Urinary bladder (tissue), 4 donors: ENCODE measurements at places on chromosomes 2 and 18. TPM values are rescaled to one million over a fixed set of nuclear protein-coding genes. Genes with fewer than 3 reads are reported as not detected.

DNA sequence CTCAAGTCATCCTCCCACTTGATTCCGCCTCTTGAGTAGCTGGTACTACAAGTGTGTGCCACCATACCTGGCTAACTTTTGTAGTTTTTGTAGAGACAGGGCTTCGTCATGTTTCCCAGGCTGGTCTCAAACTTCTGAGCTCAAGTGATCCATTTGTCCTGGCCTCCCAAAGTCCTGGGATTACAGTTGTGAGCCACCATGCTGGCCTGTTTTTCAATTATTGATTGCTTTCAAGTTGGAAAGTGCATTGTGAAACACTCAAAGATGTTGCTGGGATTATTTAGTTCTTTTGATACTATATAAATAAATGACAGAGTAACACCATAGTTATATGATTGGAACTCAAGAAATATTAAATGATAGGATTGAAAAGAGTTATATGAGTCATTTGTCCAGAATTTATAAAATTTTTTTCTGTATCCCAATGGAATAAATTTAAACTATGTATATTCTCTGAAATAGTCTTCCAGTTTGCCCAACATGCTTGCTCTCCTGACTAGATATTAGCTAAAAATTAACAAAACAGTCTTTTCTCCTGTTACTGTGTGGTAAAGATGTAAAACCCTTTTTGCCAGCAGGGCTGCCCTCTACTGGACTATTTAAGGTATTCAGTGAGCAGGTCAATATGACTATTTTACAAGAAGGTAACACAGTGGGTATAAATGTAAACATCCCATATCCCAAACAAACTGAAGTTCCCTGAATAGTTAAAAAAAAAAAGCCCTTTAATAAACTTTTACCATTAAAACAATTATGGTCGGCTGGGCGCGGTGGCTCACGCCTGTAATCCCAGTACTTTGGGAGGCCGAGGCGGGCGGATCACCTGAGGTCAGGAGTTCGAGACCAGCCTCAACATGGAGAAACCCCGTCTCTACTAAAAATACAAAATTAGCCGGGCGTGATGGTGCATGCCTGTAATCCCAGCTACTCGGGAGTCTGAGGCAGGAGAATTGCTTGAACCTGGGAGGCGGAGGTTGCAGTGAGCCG is 42.7 kb downstream of the ACSL3 start:
- no peak for DNase-seq

DNA sequence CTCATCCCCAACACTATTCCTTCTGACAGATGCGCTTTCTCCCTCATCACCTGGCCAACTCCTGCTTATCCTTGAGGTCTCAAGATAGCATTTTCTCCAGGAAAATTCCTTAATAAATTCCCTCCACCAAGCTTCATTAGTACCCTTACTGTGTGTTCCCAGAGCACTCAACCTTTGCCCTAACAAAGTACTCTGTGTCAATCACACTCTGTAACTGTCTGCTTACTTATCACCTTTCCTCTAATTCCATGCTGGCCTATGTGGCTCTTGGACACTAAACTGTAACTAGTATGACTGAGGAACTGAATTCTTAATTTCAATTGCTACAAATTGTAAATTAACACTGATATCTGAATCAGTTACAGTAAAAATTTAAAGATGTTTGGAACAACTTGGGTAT is 17.9 kb upstream of the NEUROD1 start:
- DNase-seq: no peak

DNA sequence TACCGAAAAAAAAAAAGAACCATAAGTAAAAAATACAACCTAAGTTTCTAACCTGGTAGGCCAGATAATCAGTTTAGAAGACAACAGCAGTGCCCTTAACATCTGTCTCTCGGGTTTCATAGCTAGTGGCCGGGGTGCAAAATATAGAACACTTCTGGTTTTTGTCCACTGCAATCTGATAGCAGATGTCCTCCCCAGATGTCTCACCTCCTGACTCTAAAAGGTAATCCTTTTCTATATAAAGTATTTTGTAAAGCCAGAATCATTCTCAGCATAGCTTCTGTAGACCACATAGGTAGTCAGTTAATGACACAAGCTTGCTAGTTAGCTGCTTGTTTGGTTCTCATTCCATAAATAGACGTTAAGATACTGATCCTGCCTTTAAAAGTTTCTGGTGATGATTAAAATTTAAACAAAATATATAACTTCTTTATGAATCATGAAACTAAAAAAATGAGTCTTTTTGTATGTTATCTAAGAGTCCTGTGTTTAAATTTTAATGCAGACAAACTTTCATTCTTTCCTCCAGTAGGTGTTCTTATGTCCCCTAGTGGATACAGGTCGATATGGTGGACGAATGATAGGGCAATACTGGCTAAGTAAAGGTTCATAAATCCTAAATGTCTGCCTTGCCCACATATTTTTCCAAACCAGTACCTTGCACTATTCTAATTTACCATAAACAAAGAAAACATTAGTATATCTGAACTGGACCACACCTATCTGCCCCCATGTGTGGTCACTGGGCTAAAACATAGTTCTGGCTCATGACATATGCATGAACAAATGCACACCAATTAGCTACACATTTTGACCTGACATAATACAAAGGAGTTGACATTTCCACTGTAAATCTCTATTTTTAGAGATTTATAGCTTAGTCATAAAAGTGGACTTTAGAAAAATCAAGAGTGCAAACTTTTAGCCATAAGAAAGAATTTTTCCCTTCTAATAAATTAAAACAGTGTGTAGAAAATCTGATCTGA is 171.0 kb downstream of the SRBD1 start:
- DNase-seq: no peak

DNA sequence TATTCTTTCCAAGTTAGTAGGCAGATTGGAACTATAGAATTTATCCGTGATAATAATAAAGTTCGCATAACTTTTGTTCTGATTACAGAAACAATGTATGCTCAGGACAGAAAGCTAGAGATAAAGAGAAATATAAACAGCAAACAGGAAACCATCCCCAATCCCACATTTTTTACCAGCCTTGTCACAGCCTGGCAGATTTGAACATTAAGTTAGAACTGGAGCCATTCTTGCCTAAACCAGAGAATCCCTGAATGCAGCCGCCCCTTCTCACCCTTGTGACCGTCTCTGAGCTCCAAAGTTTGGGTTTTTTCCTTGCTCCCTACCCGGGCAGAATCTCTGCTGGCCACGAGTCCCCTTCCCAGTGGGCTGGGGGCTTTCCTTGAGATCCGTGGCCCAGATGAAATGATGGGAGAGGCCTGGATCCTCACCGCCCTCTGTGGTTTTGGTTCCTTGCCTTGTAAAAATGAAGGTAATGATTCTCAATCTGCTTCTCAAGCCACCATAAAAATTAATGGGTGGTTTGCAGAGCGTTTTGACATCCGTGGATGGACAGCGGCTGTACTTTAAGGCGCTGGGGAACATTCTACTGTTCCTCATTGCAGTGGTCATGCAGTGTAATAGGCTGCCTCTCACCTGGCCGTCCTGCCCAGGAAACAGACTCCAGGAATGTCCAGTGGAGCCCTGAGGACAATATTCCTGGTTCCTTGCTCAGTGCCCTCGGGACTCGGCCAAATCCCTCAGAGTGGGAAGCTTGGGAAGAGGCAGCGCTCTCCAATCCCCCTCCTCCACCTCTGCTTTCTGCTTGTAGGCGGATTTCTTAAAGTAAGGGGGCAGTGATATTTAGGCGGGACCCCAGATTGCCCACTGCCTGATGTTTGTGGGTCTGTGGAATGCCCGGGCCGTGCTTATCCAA is 1.6 kb downstream of the SH3BP4 start:
- DNase-seq: no peak

- no peak for DNase-seq
Measured at GRCh38 chr2:176502619-176503018, 233.4 kb downstream of the MTX2 start.

DNA sequence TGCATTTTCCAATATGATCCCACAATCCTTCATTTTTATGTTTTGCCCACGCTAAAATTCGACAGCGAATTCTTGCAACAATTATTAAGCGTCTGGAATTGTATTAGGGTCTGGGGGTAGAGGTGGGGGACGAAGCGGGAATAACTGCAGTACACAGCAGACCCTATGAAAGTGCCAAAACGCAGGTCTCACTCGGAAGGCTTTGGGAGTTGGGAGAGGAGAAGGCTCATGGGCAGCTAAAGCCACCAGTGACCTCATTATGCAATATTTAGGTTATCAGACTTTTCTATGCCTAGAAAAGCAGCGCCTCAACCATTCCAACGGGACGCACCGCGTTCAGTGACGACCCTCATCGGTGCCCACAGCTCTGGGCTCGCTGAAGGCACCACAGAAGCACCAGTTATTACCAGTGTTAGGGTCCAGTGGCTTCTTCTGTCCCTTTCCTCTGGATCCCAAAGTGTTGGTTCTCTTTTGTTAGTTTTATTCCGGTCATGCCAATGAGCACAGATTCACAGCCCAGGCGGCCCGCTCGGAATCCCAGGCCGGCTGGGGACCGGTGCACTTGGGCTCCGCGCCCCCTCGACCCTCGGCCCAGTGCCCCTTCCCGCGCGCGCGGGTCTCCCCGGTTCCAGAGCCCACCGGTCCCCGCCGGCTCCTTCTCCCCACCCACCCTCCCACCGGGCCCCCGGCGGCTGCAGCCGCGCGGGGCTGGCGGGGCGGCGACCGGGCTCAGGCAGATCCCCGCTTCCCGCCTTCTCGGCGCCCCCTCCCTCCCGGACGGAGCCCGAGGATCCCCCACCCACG is 737 bp upstream of the MAPK4 start:
- DNase-seq: no peak

- no peak for DNase-seq
Measured at GRCh38 chr18:12884406-12885323, 628 bp upstream of the PTPN2 start.

DNA sequence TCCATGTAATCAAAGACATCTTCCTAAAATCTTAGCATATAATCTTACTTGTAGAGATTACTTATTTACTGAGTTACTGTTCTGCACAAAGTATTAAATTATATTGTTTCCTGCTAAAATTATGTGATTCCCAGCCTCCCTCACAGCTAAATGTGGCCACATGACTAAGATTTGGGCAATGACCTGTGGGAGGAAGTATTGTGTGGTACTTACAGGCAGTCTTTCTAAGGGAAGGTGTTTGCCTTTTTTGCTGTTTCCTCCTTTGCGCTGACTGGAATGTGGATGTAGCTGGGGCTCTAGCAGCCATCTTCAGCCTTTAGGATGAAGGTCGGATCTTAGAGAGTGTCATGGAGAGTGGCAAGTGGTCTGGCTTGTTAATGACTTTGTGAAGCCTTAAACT is 146.3 kb upstream of the APCDD1 start:
- DNase-seq: no peak

GRCh38 chr18:5490753-5491480 is 52.9 kb downstream of the EPB41L3 start:
- no peak for DNase-seq

- no peak for DNase-seq
Measured at GRCh38 chr2:207035875-207036274, 96.6 kb downstream of the CPO start.

GRCh38 chr2:228902176-228902575 is 368.9 kb downstream of the PID1 start:
- no peak for DNase-seq

DNA sequence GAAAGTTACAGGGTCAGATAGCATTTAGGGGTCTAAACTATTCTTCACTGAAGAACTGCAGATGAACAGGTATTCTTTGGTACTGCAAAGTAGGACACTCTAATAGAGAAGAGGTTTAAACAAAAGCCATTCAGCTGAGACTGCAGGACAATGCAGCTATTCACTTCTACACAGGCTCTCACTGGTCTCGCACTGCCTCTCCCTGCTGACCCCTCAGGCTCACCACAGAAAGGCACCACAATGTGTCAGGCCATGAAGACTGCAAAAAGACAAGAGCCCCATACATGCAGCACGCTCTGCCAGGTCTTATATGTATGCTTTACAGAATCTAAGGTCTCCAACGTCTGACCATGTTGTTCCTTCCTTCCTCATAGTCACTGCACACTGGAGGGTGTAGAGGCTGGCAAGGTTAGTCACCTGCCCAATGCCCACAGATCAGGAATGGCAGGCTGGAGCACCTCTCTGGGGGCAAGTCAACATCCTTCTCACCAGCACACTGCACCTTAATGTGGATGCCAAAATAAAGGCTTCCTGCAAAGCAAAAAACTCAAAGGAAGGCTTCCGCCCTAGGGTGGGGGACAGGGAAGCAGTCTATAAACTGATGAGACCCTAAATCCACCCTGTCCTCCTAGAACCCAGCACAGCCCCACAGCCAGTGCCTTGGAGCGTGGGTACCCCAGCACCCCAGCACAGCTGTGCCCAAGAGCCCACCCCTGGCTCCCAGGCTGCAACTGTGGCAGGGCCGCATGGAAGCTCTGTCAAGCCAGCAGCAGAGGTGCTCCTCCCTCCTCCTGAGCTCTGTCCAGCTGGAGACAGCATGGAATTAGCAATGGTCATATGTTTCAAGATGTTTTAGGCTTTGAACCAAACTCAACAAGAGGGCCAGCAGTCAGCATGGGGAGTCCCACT is 10.7 kb upstream of the RNU4ATAC start:
- DNase-seq: no peak

DNA sequence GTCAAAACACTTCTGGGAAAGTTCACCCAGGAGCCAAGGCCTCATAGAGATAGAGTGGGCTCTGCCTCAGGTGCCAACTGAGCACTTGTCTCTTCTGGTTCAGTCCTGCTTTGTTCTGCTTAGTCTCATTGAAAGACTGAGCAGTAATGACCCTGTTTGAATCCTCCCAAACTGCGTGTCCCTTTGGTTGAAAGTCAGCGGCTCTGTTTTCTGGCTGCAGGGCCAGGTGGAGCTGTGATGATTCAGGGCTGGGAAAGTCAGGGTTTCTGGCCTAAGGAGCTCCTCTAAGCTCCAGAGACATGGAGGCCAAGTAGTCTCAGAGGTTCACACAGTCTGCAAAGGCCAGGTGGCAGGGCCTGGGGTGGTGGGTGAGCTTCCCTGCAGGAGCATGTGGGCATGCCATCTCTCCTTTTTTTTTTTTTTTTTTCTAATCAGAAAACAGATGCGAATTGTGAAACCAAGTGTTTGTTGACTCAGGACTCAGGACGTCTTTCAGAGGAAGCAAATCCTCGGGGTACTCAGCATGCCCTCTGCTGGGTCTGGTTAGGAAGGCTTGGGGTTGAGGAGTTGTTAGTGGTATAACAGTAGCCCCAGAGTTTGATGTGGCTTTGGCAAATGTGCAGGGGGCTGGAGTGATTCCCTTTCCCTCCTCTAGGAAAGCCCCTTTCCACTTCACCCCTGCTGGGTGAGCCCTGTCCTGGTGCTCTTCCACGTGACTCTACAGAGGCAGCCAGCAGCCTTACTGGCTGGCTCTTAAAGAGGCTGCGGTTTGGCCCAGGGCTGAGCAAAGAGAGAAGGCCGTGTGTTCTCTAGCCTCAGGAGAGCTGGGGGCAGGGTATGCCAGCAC is 38.3 kb downstream of the TMEM17 start:
- no peak for DNase-seq

The ZNF516 gene
- 30.5 TPM for total RNA-seq

The ANKRD39 gene
- total RNA-seq: 5.8 TPM

The GPC1 gene
- total RNA-seq: 21.1 TPM
